Stimulated activated CD8-positive, alpha-beta memory T cell treated with anti-CD3 and anti-CD28 coated beads, Interleukin-7, amount 100 ng/mL, for 48 hours (primary cell): ENCODE measurements at places on chromosomes 3 and 15.
A peak's percentile ranks its signal among the peaks of the same experiment; 100 is the strongest.

DNA sequence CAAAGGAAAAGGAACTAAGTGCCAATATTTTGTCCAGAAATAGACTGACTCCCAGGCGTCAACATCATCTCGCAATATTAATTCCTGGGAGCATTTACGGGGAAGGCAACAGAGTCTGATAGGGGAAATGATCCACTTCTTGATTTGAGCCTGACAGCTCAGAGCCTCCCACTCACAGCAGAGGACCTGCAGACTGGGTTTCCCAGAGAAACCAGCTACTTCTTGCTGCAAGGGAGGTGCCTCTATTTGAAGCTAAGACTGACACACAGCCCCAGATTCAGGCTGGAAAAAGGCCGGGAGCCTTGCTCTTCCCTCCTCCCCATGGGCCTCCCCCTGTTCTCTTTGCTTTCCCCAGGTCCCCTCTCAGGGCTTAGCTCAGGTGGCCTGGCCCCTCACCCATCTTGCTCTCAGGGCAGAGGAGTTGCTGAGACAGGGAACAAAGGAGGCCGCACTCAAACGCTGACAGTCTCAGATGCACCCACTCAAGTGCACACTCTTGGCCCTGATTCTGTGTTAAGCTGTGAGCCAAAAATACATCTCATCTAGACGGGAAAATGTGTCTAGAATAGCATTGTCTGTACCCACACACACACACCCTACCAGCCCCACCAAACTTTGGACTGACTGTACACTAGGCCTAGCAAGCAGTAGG lies 49.8 kb upstream of the DCLK3 start:
- no peak for DNase-seq

GRCh38 chr15:71647487-71647808 lies 162.9 kb upstream of the NR2E3 start:
- DNase-seq = no peak

DNA sequence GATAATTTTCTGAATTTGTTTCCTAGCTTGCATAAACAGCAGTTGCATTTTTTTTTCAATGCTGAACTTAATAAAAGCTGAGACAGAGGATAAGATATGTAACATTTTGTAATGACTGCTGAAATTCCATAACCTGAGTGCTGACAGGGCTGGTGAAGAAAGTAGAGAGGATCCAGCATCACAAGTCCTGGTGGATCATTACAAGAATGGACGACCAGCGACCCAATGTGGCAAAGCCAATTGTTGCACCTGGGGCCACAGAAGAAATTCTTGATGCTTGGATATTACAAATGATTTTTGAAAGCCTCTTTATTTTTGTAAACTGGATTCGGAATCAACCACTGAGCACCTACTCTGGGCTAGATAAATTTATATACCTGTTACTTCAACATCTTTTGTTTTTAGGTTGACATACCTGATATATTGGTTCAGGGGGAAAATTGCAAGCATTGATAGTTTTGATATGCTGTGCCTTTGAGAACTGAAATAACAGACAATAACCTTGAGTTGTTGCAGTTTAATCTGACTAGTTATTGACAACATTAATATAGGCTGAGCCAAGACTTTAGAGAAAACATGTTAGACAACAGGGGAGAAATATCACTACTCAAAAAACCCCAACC lies 3.9 kb upstream of the ACTL6A start:
- peak; percentile 19 for DNase-seq

DNA sequence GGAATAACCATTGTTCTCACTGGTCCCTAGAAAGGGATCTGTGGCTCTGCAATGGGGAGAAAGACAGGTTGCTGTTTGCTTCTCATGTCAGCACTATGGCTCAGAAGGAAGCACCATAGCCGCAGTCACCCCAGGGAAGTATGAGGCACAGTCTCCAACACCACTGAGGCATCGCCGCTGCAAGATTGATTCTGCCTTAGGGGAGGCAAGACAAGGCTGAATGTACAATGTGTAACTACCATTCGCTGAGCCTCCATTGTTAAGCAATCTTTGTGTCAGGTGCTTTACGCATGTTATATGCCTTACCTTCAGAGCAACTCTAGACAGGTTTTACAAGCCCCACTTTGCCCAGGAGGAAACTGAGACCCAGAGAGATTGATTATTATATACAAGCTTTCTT lies 100.7 kb upstream of the KCNMB2 start:
- no peak for DNase-seq

DNA sequence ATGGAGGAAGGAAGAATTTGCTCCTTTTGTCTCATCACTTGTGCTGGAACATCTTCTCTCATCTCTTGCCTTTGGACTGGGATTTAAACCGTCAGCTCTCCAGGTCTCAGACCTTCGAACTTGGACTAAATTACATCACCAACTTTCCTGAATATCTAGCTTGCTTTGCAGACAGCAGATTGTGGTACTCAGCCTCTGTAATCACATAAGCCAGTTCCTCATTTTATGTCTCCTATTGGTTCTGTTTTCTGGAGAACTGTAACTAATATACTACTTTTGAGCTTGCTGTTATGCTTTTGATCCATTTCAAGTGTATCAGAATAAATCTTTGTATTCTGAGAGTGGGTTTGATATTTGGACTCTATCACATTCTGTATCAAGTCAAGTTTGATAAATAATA lies 164.3 kb upstream of the VEPH1 start:
- no peak for DNase-seq

- no peak for DNase-seq
Observed at GRCh38 chr3:98772022-98772421, 8.9 kb downstream of the ST3GAL6 start.

DNA sequence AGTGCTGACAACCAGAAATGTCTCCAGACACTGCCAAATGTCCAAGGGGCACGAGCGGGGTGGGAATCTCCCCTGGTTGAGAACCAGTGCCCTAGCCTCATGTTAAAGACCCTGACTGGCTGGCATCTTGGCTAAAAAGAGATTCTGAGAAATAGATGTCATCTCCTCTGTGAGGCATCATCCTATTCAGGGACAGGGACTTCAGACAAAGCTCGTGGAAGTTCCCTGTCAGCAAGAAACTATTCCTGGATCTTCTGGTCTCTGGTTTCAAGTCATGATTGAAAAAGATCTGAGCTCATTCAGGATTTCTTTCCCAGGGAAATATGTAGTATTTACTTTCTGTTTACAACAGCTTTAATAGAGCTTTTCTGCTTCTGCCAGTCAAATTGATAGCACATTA lies 10.8 kb downstream of the WDR5B start:
- DNase-seq = no peak

- peak; percentile 41 for DNase-seq
Observed at GRCh38 chr3:124559846-124560574, 170.2 kb upstream of the UMPS start.

GRCh38 chr3:119276680-119277079 lies 17.5 kb upstream of the ARHGAP31 start:
- no peak for DNase-seq

DNA sequence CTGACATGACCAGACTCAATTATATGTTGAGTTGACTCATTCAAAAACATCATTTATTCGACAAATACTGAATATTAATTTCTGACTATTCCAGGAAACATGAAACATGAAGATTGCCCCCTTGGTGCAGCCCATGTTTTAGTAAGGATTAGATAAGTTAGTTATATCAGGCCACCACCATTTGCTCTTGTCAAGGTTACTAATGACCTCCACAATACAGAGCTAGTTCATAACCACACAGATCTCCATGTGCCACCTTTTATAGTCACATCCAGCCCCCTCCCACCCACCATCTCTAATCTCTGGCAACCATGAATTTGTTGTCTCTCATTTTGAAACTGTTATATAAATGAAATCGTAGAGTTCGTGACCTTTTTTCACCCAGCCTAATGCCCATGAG lies 15.7 kb downstream of the KLHL18 start:
- no peak for DNase-seq

- no peak for DNase-seq
Observed at GRCh38 chr3:171443211-171443957, 16.8 kb downstream of the TNIK start.

DNA sequence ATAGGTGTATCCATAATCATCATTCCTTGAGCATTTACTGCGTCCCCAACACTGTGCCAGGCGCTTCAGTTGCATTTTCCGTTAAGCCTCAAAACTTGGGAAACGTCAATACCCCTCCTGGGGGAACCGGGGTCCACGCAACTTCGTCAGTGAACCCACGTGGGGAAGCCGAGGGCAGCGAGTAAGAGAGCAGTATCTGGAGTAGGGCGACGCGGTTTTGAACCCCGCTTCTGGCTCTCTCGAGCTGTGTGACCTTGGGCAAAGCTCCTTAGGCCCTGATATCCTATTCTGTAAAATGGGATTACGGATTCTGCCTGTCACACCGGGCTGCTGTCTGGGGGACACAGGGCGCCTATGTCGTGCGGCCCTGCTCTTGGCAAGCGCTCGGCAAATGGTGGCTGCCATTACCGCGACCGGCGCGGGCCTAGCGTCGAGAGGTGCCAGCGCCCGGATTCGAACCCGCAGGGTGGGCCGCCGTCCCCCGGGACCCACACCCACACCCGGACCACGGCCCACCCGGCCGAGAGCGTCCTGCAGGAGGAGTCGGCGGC lies 590 bp downstream of the POLG start:
- no peak for DNase-seq

DNA sequence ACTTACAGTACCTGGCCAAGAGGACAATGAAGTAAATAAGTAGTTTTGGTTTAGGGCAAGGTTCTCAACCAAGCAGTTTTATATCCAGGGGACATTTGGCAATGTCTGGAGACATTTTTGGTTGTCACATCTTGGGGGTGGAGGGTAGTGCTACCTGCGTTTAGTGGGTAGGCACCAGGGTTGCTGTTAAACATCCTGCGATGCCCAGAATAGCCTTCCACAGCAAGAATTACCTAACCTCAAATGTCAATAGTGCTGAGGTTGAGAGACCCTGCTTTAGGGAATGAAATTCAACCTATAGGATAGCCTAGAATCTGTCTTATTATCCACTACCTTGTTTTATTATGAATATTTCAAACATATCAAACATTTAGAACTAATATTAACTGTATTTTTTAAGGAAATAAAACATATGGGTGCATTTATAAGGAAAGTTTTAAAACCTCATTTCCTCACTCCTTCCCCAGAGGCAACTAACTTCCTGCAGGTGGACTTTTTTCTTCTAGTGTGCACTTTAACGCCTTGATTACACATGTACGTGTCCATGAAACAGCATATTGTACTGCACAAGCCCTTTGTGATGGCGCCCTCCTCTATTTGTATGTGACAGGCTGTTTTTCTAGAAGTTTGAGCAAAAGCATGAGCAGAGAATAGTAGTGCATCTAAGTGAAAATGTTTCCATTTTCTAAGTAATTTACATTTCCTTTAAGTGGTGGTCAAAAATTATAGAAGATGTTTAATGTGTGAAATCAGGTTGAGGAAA lies 57.1 kb downstream of the TRAK1 start:
- no peak for DNase-seq

DNA sequence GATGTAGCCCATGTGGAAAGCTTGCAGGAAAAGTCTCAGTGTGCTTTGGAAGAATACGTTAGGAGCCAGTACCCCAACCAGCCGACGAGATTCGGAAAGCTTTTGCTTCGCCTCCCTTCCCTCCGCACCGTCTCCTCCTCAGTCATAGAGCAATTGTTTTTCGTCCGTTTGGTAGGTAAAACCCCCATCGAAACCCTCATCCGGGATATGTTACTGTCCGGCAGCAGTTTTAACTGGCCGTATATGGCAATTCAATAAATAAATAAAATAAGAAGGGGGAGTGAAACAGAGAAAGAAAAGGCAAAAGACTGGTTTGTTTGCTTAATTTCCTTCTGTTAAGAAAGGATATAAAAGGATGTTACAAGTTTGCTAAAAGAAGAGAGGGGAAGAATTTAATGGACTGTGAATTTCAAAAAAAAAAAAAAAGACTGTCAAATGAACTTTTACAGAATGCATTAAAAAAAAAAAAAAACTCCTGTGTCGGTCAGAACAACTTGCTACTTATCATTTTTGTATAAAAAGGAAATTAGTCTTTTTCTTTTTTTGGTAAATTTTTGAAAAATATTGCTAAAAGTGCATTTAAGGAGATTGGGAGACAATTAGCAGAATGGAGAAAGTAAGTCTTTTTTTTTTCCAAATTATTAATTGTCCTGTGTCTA lies 7.0 kb downstream of the NR2F2 start:
- DNase-seq = no peak

DNA sequence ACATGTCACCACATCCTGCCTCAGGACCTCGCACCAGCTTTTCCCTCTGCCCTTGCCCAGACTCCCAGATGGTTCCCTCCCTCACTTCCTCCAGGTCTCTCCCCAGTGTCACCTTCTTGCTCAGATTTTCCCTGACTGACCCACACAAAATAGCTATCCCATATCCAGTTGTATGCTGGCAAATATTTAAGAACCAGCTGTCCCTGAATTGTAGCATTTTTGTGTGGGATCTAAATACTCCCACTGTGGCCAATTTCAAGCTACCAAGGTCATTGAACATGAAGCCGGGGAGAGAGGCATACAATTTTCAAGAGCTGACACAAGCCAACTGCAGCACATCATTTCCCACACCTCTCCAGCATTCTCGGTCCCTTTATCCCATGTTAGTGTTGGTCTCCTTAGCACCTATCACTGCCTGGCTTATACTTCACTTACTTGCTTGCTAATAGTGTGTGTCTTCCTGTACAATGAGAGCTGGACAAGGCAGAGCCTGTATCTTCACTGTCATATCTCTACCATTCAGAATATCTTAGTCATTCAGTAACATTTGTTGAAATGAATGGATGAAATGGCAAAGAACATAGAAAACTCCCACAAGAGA lies 101.3 kb upstream of the CTNNB1 start:
- DNase-seq = no peak

- DNase-seq = no peak
Observed at GRCh38 chr3:17602126-17602525, 140.3 kb downstream of the TBC1D5 start.

GRCh38 chr3:12235691-12236090 lies 53.2 kb upstream of the PPARG start:
- no peak for DNase-seq

- no peak for DNase-seq
Observed at GRCh38 chr15:94265009-94265408, 33.6 kb downstream of the MCTP2 start.

- DNase-seq = no peak
Observed at GRCh38 chr3:139388821-139389551, 461 bp downstream of the COPB2 start.

DNA sequence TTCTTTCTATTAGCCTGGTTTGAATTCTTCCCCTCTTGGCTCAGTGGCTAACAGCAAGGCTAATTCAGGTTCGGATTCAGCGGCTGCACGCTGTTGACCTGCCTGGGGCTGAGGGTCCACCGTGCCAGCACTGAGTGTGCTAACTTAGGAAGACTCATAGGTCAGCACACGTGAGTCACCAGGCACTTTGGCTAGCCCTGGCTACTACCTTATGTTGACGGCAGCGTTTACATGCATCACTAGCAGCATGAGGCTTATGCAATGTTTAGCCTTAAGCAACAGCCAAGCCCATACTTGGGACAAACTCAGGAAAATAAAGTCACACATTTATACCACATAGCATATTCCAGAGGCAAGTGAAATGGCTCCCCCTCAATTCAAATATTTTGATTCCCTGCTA lies 137.7 kb downstream of the RAB11A start:
- no peak for DNase-seq

- no peak for DNase-seq
Observed at GRCh38 chr3:121998030-121998580, 23.9 kb downstream of the ILDR1 start.

GRCh38 chr3:97810779-97811390 lies 10.9 kb upstream of the CRYBG3 start:
- DNase-seq = no peak

- DNase-seq = peak; percentile 27
Observed at GRCh38 chr3:189355481-189356201, 183.9 kb downstream of the TPRG1 start.
